ENCODE measurements at places on chromosomes 1 and 21.

DNA sequence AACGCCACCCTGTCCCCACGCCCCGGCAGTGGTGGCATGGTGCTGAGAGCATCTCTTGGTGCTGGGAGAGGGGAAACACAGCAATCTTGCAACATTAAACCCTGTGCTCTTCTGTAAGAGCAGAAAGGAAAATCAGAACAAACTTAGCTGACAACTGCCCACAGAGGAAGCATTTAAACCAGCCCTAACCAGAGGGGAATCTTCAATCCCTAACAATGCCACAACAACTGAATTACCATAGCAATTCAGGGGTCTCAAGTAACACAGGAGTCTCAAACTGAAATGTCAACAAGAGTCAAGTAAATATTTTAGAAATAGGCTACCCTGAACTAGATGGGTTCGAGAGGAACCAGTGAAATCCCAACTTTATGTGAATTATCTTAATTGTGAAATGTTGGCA is 1983.6 kb downstream of the NCAM2 start:
- no peak for DNase-seq

DNA sequence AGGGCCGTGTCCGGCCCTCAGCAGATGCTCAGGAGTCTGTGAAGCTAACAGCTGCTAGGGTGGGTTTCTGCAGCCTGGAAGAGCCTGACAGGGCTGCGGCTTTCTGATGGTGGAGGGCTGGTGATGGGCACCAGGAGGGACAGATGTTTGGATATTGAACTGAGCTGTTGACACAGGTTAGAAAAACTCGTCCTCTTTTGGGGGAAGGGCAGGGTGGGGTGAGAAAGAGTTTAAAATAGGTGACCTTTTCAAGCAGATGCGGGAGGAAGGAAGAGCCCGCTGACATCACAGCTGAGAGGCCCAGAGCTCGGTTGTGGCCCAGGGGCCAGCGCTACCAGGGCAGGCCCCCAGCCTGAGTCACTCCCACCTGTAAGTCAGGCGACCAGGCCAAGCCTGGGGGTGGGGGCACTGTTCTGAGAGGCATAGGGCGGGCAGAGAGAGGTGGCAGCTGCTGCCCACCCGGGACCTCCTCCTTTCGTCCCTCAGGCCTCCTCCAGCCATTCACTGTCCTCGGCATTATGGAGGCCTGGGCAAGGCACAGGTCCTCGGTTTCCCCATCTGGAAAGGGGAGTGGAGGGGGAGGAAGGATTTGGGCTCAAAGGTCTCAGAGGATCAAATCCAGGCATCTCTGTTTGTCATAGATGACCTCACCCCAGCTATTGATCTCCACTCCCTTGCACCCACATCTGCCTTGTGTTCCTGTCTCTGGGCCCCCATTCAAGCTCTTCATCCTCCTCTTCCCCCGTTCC is 32.3 kb upstream of the ID3 start:
- no peak for DNase-seq

GRCh38 chr1:96409689-96410088 is 311.9 kb upstream of the PTBP2 start:
- no peak for DNase-seq

GRCh38 chr1:25131794-25132193 is 100.5 kb downstream of the SYF2 start:
- no peak for DNase-seq

GRCh38 chr1:232875536-232875935 is 70.3 kb downstream of the MAP10 start:
- DNase-seq: no peak

DNA sequence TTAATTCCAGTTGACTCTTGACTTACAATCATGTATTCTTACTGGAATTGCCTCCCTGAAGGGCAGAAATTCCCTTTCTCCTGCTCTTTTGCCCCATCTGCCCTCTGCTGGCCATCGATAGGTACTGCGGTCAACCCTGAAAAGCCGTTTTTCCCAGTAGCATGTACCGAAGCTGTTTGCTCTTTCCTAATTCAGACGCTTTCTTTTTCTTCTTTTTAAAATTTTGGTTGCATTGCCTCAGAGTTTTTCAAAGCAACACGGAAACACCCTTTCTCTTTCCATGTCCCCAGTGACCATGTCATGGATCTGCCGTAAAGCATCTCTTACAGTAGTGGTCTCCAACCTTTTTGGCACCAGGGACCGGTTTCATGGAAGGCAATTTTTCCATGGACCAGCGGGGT is 164.2 kb upstream of the C1orf21 start:
- peak; percentile 8 for DNase-seq

GRCh38 chr1:166590161-166590560 is 249.1 kb upstream of the POGK start:
- no peak for DNase-seq

DNA sequence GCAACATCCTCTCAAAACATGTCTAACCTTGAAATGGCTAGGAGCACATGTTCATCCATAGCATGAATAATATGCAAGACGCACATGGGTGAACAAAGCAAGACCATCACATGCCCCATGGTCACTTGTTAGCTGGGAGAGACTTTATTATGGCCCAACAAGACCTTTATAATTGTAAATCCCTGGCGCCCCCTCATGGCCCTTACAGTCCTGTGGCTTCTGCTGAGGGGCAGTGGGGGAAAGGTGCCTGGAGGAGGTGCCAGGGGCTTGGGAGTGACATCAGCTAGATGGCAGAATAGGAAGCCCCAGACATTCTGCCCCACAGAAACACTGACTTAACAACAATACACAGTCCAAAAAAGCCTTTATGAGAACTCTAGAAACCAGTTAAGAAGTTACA is 51.7 kb downstream of the CSMD2 start:
- DNase-seq: no peak

DNA sequence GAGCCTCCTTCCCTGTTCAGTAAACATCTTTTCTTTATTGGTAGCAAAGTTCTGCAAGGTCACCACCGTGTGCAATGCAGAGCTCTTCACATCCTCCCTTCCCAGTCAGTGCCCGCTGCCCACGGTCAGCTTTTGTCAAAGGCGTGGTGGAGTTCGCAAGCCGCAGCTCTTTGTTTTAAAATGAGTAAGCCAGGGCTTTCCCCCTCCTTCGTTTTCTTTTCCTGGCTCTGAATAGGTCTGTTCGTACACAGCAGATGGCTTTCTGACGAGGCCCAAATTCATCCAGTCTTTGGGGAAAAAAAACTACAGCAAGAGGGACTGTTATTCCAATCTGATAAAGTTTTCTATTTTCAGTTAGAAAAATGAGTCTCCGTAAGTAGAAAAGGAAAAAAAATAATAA is 153.2 kb downstream of the LRIG2 start:
- DNase-seq: no peak

DNA sequence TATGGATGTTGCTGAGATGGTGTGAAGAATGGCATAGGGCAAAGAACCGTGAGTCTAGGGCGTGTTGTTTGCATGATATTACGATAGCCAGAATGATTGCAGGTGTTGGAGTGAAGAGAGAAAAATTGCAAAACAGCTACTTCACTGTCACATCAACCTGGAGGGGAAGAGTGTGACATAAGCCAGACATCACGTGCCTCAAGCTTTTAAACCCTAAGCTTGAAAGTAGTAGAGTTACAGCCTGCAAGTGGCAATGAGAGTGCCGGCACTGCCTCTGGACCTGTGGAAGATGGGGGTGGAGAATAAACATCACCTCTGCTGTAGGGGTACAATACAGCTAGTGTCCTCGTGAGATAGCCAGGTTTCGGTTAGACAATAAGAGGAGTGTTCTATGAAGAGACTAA is 11.1 kb downstream of the EEIG2 start:
- no peak for DNase-seq

DNA sequence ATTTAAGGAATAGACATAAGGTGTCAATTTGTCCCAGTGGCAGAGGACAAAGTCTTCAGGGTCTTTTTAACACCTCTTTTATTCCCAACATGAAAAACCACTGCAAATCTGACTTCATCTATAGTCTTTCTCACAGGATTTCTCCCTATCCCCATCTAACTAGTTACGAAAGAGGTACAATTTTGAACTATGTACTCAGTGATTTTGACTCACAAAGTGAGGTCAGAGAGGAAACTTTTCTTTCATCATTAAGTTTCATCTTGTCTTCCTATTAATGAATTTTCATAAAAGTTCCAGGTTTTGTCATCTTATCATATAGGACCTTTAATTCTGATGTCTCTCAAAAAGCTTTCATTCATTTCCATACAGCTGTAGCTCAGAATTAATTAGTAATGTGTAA is 63.3 kb downstream of the ASH1L start:
- no peak for DNase-seq

DNA sequence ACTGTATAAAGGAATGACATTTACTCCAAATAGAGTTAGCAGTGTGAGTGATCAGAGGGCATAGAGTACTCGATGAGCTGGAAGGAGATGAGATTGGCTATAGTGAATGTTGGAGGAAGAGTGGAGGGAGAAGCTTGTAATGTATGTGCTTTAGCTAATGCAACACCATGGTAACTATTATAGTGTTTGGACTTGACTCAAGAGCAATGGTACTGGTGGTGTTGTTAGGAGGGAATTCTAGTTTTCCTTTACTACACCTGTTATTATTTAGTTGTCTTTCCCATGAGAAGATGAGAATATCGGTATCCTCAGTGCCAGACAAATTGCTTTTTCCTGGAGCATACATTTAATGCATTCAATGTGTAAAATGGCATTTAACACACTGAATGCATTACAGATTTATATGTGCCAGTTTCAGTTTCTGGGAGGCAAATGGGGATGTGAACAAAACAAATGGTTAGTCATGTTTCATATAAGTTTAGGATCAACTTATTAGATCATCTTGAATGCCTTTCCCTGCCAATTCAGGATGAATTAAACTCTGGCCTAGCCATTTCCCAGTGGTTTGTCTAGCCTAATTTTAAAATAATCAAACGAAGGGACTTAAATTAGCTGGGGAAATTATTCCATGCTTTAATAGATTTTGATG is 291.1 kb upstream of the ADAMTS5 start:
- no peak for DNase-seq

GRCh38 chr1:24119489-24119858 is 7.5 kb upstream of the MYOM3 start:
- no peak for DNase-seq

DNA sequence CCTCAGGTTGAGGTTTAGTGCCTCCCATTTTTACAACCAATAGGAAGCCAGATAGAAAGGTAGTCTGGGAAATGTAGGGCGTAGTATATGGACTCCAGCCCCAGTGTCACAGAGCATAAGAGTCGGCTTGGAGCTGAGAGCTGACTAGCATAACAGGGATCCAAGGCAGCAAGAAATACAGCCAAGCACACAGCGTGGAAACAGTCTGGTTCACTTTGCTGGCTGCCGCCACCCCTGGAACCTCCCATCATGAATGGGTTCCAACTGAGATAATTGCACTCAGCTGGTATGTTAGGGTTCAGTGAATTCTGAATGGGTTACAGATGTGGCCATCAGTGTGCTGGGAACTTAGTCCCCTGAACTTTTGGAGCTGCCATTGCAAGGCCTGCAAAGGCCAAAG is 76.7 kb upstream of the GPR88 start:
- no peak for DNase-seq

GRCh38 chr1:40788561-40789341 is 5.2 kb downstream of the KCNQ4 start:
- DNase-seq: no peak

- DNase-seq: no peak
Observed at GRCh38 chr1:145871994-145872924, 13.4 kb upstream of the PIAS3 start.

DNA sequence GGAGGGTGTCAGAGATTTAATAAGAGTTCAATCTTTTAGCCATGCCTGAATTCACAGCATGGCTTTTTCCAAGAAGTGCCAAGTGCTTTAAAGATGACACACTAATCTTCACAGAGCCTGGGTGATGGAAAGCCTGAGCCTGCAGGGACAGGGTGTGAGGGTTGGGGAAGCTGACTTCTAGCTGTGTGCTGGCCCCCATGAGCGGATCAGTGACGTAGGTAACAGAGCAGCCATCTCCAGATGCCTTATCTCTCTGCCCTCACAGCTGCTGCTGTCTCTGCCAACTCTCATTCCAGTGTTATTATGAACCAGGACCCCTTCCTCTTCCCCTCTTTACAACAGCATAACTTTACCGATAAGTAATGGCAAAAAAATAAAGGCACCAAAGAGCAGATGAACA is 30.6 kb downstream of the FAM78B start:
- DNase-seq: no peak

DNA sequence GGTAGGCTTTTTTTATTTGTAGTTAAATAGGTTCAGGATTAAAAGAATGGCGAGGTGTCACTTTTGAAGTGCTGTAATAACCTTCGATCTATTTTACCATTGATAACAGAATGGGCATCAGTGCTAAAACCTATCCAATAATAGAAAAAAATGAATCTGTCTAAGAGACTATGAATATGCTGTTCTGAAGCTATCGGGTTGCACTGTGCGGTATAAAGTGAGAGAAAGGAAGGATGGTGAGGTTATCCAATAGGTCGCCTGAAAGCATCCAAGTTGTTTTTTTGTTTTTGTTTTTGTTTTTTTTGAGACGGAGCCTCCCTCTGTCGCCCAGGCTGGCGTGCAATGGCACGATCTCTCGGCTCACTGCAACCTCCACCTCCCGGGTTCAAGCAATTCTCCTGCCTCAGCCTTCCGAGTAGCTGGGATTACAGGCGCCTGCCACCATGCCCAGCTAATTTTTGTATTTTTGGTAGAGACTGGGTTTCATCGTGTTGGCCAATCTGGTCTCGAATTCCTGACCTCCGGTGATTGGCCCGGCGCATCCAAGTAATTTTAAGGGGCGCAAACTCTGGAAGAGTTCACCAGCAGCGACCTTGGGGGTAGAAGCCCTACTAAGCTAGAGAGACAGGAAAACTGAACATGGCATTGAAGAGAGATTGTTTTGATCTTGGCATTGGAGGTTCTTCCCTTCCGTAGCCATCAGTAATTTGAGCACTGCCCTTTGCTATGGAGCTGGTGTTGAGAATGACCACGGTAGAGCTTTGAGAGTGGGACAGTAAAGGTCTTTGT is 8.7 kb upstream of the MDM4 start:
- no peak for DNase-seq

DNA sequence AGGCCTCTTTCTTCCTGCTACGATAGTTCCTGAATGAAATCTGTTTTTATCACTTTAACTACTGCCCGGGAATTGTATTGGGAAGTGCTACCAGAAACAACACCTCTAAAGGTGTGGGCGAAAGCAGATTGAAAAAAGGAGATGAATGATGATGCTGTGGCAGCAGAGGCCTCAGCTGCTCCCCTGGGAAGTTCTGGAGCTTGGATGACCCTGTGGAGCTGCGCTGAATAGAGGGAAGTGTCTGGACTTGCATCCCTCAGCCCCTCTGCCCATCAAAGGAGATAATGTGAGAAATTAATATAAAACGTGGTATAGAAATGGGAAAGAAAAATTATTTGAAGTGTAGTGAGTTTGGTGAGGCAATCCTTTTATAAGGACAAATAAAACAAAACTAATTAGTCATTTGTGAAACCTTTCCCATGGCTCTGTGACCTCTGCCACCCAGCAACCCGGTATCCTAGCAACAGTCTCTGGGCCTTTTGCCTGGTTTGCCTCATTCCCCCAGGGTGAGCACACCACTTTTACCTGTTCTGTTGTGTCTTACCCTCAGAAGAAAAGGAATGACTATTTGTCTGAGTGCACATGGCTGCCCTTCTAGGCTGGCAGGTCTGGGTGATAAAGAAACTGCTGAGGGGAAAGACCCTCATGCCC is 21.3 kb downstream of the OVAAL start:
- no peak for DNase-seq

- DNase-seq: no peak
Observed at GRCh38 chr1:205515781-205516253, 11.3 kb downstream of the CDK18 start.

- DNase-seq: no peak
Observed at GRCh38 chr1:179080866-179081686, 794 bp upstream of the TOR3A start.

- DNase-seq: no peak
Observed at GRCh38 chr1:213176341-213176740, 125.3 kb downstream of the RPS6KC1 start.

Measured in stimulated activated CD4-positive, alpha-beta T cell treated with anti-CD3 and anti-CD28 coated beads, Interleukin-1b, Interleukin-23, amount 100 ng/mL, for 1 hour (primary cell).